CD8-positive, alpha-beta memory T cell (primary cell): ENCODE measurements at places on chromosomes 6 and 20. TPM values are rescaled to one million over a fixed set of nuclear protein-coding genes. Genes with fewer than 3 reads are reported as not detected.

GRCh38 chr6:113048741-113049140, 701.6 kb downstream of the RFPL4B start:
- H3K36me3 ChIP-seq = no peaks in the 10 kb centered on the region
- no peak overlapping the region for H3K27ac ChIP-seq
- DNase-seq = no peak
- H3K27me3 ChIP-seq = no peaks in the 10 kb centered on the region

DNA sequence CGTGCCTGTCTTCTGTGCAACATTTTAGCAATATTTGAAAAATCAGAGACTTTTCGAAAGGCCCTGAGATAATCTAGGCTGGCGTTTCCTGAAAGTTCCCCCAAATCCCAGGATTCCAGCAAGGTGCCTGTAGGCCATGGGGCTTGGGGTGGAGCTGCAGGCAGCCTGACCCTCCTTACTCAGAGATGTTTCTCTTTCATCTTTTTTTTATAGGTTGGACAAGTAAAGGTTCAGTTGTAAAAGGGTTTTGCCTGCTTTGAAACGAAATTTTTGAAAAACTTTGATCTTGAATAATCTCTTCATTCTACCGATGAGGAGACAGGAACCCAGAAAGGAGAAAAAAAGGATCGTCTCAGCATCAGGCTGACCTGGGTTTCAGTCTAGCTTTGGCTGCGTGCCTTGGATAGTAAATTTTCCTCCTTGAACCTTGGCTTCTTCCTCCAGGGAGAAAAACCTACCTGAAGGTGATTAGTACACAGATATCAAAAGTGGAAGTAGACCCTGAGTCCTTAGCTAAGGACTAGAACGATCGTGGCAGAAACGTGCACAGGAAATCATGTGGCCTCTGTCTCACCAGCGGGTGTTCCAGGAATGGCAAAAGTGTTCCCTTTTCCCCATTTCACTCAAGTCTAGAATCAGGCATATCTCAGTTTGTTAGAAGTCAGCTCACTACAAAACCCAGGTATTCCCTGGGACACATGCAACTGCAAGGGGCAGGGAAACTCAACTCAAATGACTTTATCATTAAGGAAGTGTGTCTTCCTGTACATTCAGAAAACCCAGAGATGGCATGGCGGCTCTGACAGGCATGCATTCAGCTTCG, 128.2 kb upstream of the PTPN1 start:
- H3K4me3 ChIP-seq = peak overlapping the region; percentile 40
- H3K27me3 ChIP-seq = no peaks in the 10 kb centered on the region
- H3K27ac ChIP-seq = peak overlapping the region; percentile 6
- no peak for DNase-seq
- no peaks in the 10 kb centered on the region for H3K36me3 ChIP-seq

GRCh38 chr20:33584976-33585375, 77.2 kb upstream of the C20orf144 start:
- no peaks in the 10 kb centered on the region for H3K4me1 ChIP-seq
- no peak overlapping the region for H3K4me3 ChIP-seq
- no peak overlapping the region for H3K27ac ChIP-seq
- H3K27me3 ChIP-seq = no peaks in the 10 kb centered on the region

DNA sequence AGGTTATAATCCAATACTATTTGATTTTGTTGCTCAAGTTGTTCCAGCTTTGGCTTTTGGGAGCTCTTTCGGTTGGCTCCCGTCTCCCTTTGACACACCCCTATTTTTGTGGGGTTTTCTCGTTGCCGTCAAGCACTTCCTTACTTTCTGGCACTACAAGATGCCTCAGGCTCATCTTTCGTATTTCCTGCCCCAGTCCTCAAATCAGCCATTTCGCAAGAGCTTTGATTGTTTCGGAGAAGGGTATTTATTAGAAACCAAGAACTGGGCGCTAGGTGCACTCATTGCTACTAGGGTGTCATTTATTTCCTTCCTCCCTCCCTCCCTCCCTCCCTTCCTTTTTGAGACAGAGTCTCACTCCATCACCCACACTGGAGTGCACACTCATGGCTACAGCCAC, 13.3 kb upstream of the SOX12 start:
- H3K27me3 ChIP-seq = no peaks in the 10 kb centered on the region
- H3K36me3 ChIP-seq = no peaks in the 10 kb centered on the region
- no peak for DNase-seq
- H3K27ac ChIP-seq = no peak overlapping the region

DNA sequence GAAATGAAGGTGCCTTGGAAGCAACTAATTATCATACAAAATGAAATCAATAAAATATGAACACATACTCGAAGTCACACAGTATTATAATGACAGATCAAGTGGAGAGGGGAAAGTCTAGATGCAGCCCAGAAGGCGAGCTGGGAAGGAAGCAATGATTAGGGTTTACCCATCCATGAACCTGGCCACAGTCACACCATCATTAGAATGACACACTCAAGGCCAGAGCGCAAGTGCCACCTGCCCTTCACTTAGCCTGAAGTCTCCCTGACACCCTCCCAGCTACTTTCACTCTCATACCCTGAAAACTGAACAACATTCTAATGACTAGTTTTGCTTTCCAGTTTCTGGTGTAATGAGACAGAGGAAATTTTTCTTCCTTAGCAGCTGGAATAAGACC, 302.8 kb upstream of the JARID2 start:
- H3K36me3 ChIP-seq = no peaks in the 10 kb centered on the region
- H3K4me1 ChIP-seq = no peaks in the 10 kb centered on the region
- no peak overlapping the region for H3K27ac ChIP-seq

DNA sequence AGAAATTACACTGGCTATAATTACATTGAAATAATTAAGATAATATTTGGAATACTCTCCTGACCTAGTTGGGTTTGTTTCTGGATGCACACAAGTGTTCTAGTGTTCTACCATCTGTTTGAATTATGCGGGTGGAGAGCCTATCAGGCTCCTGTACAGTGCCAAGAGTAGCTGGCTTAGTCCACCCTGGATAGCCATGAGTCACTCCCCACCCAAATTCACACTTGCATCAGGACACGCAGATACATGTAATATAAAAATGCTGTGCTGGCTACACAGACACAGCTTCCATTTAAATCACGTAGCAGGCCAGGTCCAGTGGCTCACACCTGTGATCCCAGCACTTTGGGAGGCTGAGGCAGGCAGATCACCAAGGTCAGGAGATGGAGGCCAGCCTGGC, 686.2 kb upstream of the SLC35B3 start:
- no peaks in the 10 kb centered on the region for H3K27me3 ChIP-seq
- H3K4me1 ChIP-seq = no peaks in the 10 kb centered on the region
- no peaks in the 10 kb centered on the region for H3K36me3 ChIP-seq
- H3K27ac ChIP-seq = no peak overlapping the region

DNA sequence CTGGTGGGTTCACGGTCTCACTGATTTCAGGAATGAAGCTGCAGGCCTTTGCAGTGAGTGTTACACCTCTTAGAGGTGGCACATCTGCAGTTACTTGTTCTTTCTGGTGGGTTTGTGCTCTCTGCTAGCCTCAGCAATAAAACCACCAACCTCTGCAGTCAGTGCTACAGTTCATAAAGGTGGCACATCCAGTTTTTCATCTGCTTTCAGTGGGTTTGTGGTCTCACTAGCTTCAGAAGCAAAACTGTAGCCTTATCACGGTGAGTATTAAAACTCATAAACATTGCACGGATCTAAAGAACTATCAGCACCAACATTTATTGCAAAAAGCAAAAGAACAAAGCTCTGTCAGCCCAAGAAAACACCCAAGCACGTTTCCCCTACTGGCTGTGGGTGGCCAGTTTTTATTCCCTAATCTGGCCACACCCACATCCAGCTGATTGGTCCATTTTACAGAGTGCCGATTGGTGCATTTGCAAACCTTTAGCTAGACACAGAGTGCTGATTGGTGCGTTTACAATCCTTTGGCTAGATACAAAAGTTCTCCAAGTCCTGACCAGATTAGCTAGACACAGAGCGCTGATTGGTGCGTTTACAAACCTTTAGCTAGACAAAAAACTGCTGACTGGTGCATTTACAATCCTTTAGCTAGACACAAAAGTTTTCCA, 3.4 kb upstream of the TMEM14C start:
- H3K27me3 ChIP-seq = no peaks in the 10 kb centered on the region
- peaks cover 34% of the 10 kb centered on the region for H3K4me1 ChIP-seq
- peak overlapping the region; percentile 34 for H3K27ac ChIP-seq

GRCh38 chr6:93176070-93176469, 243.3 kb downstream of the EPHA7 start:
- no peak overlapping the region for H3K27ac ChIP-seq
- no peaks in the 10 kb centered on the region for H3K27me3 ChIP-seq

- no peaks in the 10 kb centered on the region for H3K4me1 ChIP-seq
- no peak within 1 kb of the TSS for H3K4me3 ChIP-seq
- no peaks in the 10 kb centered on the region for H3K27me3 ChIP-seq
Observed at GRCh38 chr6:22569281-22570184, at the start of gene HDGFL1. Gene HDGFL1, plus strand, starts transcription at chr6:22569566. Its CDS starts 10 bp downstream, at chr6:22569576.

DNA sequence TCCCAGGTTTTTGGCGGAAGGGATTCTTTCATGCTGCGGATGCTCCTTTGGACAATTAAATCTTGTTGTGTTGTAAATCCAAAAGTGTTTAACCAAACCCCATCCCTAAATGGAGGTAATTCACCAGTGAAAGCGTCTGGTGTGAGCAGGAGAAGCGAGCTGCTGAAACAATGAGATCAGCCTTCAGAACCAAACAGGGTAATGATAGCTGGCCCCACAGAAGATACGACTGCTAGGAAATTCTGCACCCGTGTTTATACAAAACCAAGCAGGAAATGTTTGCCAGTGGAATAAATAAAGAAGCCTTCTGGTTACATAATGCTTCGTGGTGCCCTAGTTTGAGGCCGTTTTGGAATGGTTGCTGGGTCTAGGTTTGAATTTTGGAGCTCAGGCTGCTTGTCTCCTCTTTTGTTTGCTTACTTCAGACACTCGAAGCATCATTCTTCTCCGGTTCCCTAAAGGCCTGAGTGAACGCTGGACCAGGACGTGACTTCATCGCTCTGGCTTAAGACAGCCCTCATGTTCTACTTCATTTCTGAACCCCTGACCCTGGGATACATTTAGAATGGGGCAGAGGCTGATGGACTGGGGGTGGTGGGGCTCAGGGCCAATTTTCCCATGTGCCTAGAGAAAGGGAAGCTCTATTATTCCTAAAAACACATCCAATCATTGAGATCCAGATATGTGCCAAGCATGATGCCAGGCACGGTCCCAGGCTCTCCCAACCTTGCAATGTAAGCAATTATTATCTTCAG, 61.6 kb upstream of the JAG1 start:
- H3K27me3 ChIP-seq = peaks cover 6% of the 10 kb centered on the region
- no peaks in the 10 kb centered on the region for H3K4me1 ChIP-seq
- H3K4me3 ChIP-seq = no peak overlapping the region
- H3K27ac ChIP-seq = no peak overlapping the region

DNA sequence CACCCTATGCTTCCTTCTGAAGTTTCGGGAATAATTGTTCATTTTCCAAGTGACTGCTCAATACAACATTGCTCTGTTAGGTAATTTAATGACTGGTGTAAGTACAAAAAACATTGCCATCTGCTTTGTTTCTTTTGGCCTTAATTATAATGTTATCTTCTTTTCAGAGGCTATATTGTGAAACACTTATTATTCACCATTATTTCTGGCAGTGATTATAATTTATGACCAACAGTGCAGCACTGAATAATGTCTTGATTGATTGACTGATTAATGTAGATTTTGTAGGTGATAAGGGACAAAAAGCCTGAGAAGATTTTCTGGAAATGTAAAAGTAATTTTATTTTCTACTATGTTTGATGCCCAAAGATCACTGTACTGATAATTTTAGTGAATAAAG, 377.7 kb downstream of the PLCB1 start:
- no peaks in the 10 kb centered on the region for H3K27me3 ChIP-seq
- H3K27ac ChIP-seq = no peak overlapping the region
- H3K4me3 ChIP-seq = no peak overlapping the region
- no peak for DNase-seq
- H3K36me3 ChIP-seq = no peaks in the 10 kb centered on the region

DNA sequence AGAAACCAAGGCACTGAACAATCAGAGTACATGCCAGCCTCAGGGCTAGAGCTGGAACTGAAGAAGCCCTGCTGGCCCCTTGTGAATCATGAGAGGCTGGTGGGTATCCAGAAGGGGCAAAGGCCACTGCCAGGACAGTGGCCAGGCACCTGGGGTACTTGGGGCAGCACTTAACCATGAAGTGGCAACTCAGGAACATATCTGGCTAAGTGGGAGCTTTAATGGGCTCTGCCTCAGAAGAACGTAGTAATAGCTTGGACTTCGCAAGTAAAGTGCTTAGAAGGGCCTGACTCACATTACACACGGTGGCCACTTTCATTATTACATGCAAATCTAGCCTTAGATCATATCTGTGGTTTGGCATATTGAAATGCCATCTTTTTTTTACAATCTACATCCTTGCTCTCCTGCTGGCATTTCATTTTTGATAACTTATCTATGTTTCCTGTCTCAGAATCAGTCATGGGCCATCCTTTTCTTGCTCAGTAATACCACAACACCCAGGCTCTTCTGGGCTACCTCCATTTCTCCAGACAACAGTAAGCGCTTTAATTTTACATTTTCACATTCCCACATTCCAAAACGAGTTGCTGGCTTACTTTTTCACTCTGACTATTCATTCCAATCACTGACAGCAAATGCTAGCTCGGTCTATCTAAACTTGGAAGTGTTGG, 21.6 kb downstream of the NAPB start:
- H3K4me1 ChIP-seq = no peaks in the 10 kb centered on the region
- no peak overlapping the region for H3K27ac ChIP-seq
- H3K4me3 ChIP-seq = no peak overlapping the region
- H3K27me3 ChIP-seq = no peaks in the 10 kb centered on the region

DNA sequence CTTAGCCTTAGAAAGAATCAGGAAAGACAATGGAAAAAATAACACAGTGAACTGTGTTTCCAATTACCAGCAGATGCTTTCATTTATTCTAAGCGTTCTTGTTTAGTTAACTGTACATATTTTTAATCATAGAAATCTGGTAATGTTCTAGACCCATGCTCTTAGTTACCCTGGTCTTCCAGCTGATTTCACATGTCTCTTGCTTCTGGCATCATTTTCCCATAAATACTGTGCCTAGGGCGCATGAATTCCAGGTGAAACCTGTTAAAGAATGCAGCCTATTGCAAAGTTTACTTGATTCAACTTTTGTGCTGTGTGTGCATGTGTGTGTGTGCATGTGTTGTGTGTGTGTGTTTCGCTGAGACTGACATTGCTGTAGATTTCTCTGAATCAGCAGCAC, 178.6 kb downstream of the PDE7B start:
- no peaks in the 10 kb centered on the region for H3K27me3 ChIP-seq
- no peaks in the 10 kb centered on the region for H3K4me1 ChIP-seq
- H3K27ac ChIP-seq = no peak overlapping the region

- no peak for DNase-seq
- no peak overlapping the region for H3K27ac ChIP-seq
- peaks cover 8% of the 10 kb centered on the region for H3K4me1 ChIP-seq
- no peaks in the 10 kb centered on the region for H3K36me3 ChIP-seq
Observed at GRCh38 chr6:217048-217659, 75.1 kb upstream of the DUSP22 start.

MICAL1 gene
- 18.8 TPM for polyA plus RNA-seq

KHDC1 gene
- 2.4 TPM for polyA plus RNA-seq

PTGIS gene
- 0.15 TPM for polyA plus RNA-seq

ANKRD66 gene
- polyA plus RNA-seq = not detected

ACTL10 gene
- polyA plus RNA-seq = 6.6 TPM

ELOVL2 gene
- not detected for polyA plus RNA-seq
